ENCODE measurements at places on chromosomes 7 and 10.
A peak's percentile ranks its signal among the peaks of the same experiment; 100 is the strongest.

GRCh38 chr10:129122846-129123245, 344.2 kb upstream of the MGMT start:
- DNase-seq: no peak

GRCh38 chr10:71093531-71093930, 118.8 kb upstream of the UNC5B start:
- DNase-seq: no peak

GRCh38 chr10:110488332-110488681, 9.4 kb upstream of the DUSP5 start:
- DNase-seq: no peak

DNA sequence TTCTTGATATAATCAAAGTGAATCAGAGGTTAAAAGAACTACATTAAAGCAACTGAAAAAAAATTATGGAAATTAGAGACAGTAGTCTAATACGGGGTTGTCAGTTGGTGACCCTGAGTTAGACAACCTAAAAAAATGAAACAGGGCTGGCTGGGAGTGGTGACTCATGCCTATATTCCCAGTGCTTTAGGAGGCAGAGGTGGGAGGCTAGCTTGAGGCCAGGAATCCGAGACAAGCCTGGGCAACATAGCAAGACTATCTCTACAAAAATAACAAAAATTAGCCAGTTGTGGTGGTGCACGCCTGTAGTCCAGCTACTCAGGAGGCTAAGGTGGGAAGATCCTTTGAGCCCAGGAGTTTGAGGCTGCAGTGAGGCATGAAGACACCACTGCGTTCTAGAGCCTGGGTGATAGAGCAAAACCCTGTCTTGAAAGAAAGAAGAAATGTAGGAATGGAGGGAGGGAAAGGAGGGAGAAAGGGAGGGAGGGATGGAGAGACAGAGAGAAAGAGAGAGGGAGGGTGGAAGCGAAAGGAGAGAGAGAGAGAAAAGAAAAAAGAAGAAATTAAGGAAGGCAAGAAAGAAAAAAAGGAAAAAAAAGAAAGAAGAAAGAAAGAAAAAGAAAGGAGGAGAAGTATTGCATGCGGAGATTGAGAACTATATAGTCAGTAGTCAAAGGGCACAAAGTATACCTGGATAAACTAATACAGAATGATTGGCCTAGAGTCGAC, 166.1 kb downstream of the TPST1 start:
- no peak for DNase-seq

- peak; percentile 48 for DNase-seq
Measured at GRCh38 chr10:24343686-24344085, 134.7 kb downstream of the KIAA1217 start.

GRCh38 chr7:21261627-21262594, 166.0 kb upstream of the SP4 start:
- peak; percentile 53 for DNase-seq

DNA sequence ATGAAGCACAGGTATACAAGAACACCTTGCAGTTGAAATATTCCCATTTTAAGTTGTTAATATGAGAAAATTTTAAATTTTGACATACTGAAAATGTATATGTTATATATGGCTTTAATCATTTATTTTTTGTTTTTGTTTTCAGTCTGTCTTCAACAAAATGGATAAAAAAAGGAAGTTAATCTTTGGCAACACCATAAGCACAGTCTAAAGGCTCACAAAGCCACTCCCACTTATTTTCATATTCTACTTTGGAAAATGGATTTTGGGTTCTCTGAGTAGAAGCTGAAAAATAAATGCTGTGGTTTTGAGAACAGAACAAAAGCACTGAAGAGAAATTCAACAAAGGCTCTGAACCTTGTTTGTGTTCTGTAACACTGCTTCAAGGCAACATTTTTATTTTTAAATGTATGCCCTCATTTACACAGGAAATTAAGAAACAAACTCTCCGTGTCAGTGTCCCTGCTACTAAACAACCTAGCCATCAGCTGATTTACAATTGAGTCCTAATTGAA, 81.3 kb upstream of the LRRN3 start:
- DNase-seq: no peak

- no peak for DNase-seq
Measured at GRCh38 chr10:113095419-113096127, 145.5 kb downstream of the TCF7L2 start.

DNA sequence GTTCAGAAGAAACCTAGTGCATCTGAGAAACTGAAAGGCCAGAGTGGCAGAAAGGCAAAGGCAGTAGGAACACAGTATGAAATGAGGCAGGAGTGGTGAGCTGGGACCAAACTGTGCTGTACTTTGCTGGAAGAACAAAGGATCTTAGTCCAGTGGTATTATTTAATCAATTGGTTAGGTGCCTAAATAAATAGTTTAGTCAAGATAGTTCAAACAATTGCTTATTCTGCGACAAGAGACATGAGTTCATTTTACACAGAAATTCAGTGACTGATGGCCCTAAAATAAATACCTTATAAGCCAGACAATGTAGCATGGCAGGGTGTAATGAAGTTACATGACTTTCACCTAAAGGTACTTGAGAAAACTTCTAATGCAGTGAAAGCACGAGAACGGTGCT, 181.8 kb upstream of the LRRN3 start:
- DNase-seq: peak; percentile 6

DNA sequence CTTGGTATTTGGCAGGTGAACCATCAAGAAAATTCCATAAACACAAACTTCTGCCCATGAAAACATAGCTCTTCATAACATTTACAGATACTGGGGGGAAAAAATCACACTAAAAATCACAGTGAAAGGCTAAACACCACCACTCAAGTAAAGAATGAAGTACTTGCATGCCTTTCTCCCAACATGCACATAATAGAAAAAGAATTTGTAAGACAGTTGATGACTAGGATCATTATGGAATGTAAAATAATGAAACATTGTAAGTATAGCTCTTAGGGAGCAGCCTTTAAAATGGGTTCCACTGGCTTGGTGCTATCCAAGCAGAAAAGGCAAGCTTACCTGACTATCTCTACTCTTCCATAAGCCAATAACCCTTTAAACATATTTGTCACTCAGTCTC, 299.9 kb upstream of the LRRN3 start:
- peak; percentile 8 for DNase-seq

- no peak for DNase-seq
Measured at GRCh38 chr10:16105082-16105481, 244.8 kb upstream of the MINDY3 start.

- peak; percentile 99 for DNase-seq
Measured at GRCh38 chr7:106285051-106285854, 470 bp upstream of the NAMPT start.

GRCh38 chr10:104208730-104209129, 23.4 kb downstream of the CFAP43 start:
- no peak for DNase-seq

DNA sequence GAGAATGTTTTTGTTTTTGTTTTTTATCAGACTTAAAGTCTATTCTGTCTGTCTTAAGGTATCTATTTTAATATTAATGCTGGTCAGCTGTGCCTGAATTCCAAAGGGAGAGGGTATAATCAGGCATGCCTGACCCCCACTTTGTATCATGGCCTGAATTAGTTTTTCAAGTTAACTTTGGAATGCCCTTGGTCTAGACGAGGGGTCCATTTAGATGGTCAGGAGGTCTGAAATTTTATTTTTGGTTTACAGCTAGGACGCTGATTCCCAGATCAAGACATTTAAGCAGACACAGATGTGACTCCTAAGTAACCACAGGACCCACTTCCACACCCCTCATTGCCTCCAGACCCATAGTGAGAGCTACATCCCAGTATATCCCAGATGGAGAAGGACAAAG, 189.5 kb downstream of the ARHGAP12 start:
- DNase-seq: no peak
